Body of pancreas (tissue), 4 donors: ENCODE measurements at places on chromosomes 12 and 14. TPM values are rescaled to one million over a fixed set of nuclear protein-coding genes. Genes with fewer than 3 reads are reported as not detected.

Gene TSPAN19
- not detected for total RNA-seq

DNA sequence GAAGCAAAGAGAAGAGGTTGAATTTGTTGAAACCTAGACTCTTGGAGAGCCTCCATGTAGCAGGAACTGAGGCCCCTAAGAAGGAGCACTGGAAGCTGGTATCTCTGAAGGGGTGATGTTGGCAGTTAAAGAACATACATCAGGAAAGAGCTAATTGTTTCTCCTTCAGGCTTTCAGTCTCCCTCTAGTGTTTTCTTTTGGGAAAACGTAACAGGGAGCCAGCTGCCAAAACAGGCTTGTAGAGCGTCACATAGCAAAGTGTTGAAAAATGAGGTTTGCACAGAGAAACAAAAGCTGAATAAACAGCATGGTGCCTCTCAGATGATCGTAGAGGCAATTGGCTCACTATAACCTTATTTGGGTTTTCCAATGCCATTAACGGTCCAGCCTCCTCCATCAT lies 46.9 kb upstream of the CAND1 start:
- DNase-seq = no peak
- H3K27ac ChIP-seq = no peak overlapping the region
- no peaks in the 10 kb centered on the region for H3K4me1 ChIP-seq
- no peaks in the 10 kb centered on the region for H3K36me3 ChIP-seq

Gene REC8
- total RNA-seq = 7.8 TPM

DNA sequence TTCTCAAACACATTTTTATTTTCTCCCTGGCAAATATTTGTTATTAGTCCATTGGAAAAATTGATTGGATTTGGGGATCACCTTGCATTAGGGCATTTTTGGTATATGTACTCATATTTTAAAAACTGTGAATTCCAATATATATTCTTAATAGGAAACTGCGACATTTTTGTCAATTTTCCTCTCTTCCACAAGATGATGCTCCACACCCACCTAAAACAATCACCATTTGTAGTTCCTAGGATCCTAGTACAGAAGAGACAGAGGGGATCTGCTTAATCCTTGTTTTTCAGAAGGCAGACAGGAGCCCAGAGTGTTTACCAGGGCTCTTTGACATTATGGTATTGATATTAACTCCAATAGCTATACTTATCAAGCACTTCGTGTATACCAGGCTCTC lies 22.8 kb upstream of the OASL start:
- peaks cover 7% of the 10 kb centered on the region for H3K4me1 ChIP-seq
- H3K27ac ChIP-seq = no peak overlapping the region
- H3K36me3 ChIP-seq = no peaks in the 10 kb centered on the region
- no peaks in the 10 kb centered on the region for H3K27me3 ChIP-seq

GRCh38 chr14:22311636-22312035 lies 277.4 kb downstream of the DAD1 start:
- H3K27ac ChIP-seq = no peak overlapping the region
- H3K36me3 ChIP-seq = no peaks in the 10 kb centered on the region
- no peak for DNase-seq
- no peaks in the 10 kb centered on the region for H3K27me3 ChIP-seq

DNA sequence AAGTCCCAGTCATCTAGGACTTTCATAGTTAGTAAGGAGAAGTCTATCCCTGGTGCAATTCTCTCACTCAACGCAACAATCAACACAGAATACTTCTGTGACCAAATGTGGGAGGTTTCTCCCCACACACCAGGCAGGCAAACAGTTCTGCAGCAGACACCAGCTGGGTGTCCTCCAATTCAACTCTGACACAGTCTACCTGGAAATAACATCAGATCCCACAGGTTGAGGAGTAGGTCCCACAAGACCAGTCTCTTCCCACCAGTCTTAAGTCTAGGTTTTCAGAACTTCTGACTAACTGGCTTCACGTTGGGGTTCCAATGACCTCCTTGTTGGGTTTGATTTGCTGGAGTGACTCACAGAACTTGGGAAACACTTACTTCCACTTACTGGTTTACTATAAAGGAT lies 14.8 kb downstream of the ACOT6 start:
- H3K36me3 ChIP-seq = no peaks in the 10 kb centered on the region
- no peak overlapping the region for H3K4me3 ChIP-seq
- no peaks in the 10 kb centered on the region for H3K4me1 ChIP-seq
- DNase-seq = no peak
